ENCODE measurements at places on chromosomes 11 and 22.

DNA sequence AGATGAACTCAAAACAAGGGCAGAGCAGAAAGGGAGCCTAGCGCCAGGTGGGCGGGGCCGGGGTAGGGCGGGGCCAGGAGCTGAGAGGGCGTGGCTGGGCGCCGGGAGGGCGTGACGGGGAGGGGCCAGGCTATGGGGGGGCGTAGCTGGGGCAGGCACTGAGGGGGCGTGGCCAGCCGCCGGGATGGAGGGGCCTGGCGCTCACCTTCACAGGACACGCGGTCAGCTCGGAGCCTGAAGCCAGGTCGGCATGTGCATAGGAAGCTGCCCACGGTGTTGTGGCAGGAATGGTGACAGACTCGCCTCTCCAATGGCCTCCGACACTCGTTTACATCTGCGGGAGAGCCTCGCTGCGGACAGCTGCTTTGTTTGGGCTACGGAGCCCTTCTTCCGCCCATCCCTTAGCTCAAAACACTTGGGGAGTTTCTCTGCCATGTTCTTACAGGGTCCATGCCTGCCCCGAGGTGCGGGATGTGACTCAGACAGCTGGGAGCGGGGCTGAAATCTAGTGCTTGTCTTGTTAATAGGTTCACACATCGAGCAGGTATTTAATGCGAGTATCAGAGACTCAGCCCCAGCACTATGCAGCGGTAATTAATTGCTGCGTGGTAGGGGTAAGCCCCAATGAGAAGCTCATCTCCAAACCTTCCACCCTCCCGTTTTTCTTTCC is 13.4 kb downstream of the VWCE start:
- DNase-seq: no peak

GRCh38 chr11:33110083-33110482 is 51.2 kb downstream of the CSTF3 start:
- no peak for DNase-seq

- no peak for DNase-seq
These were observed 71.5 kb downstream of the BRD1 start for GRCh38 chr22:49756201-49756600.

DNA sequence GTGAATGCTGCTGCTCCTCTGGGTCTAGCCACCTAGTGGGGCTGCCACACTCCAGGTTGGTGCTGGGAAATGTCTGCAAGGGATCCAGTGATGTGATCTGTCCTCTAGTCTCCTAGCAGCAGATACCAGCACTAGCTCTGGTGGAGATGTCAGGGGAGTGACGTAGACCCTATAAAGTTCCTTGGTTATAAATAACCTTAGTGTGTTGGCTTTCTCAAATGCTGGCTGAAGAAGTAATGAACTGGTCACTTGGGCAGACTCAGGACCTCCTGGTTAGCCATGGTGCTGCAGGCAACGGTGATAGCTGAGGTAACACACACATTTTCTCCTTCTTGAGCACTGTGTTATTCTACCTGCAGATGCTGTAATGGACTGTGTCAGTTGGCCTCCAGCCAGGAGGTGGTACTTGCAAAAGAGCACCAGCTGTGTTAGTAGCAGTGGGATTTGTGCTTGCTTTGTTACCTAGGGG is 35.5 kb downstream of the BBOX1 start:
- DNase-seq: no peak

- DNase-seq: no peak
These were observed 12.0 kb upstream of the NXPE1 start for GRCh38 chr11:114571712-114572111.

- no peak for DNase-seq
These were observed 33.8 kb upstream of the CD82 start for GRCh38 chr11:44531636-44532035.

- no peak for DNase-seq
These were observed 83.2 kb downstream of the ST3GAL4 start for GRCh38 chr11:126438691-126439090.

GRCh38 chr11:3036419-3036818 is 20.8 kb downstream of the CARS1 start:
- DNase-seq: no peak

GRCh38 chr11:69467196-69467595 is 14.3 kb upstream of the LINC01488 start:
- no peak for DNase-seq

GRCh38 chr11:6336293-6336692 is 16.0 kb upstream of the CAVIN3 start:
- no peak for DNase-seq

- no peak for DNase-seq
These were observed 16.9 kb upstream of the ARHGAP42 start for GRCh38 chr11:100670140-100670539.

DNA sequence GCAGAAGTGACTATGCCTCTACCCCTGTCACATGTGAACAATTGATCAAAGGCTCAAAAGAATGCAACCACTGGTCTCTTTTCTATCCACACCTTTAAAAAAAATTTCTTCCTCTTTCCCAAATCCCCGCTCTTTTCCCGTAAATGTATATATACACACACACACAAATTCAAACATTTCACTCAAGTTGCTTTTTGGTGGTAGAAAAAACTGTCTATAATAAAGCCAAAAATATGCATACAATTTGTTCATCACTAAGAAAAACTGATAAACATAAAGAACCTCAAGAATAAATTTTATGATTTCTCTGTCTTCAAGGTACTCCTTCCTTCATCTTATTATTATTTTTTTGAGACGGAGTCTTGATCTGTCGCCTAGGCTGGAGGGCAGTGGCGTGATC is 5.6 kb downstream of the SMC1B start:
- no peak for DNase-seq

- no peak for DNase-seq
These were observed 60.2 kb upstream of the EMID1 start for GRCh38 chr22:29145321-29146072.
